Amygdala (tissue), 56 donors: ENCODE measurements at places on chromosomes 7 and 10.

DNA sequence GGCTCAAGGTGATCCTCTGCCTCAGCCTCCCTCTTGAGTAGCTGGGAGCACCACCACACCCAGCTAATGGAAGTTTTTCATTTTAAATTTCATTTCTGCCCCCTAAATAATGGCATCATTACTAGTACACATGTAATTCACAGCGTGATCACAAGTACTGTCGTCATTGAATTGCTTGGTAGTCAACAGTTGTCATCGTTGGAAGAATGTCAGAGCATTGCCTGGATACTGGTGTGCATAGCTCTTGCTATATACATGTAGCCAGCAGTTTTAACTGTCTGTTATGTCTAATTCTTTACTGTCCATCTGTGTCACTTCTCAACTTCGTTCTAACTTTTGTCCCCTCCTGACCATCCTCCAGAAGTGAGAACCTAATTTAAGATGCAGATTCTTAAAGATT is 62.1 kb downstream of the CRPPA start:
- no peak for DNase-seq

- DNase-seq = no peak
These were observed 77.6 kb downstream of the VPS41 start for GRCh38 chr7:38831259-38831996.

GRCh38 chr10:3419719-3420495 is 247.3 kb upstream of the PITRM1 start:
- no peak for DNase-seq

DNA sequence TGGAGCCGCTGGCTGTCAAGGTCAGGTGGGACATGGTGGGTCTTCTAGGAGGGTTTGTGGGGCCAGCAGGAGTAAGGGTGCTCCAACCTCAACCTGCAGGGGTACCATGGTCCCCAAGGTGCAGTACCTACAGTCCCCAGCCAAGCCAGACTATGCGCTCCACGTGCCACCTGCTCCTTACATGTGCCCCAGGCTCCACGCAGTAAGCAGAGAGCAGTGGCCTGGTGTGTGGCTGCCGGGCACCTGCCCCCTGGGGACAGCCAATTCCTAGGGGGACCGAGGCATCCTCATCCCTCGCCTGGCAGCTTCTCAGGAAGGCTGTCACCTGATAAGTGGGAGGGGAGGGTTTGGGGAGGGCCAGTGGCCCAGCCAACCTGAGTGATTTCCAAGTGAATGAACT is 11.7 kb upstream of the ZNF716 start:
- no peak for DNase-seq
